ENCODE measurements at places on chromosomes 1 and 21.

DNA sequence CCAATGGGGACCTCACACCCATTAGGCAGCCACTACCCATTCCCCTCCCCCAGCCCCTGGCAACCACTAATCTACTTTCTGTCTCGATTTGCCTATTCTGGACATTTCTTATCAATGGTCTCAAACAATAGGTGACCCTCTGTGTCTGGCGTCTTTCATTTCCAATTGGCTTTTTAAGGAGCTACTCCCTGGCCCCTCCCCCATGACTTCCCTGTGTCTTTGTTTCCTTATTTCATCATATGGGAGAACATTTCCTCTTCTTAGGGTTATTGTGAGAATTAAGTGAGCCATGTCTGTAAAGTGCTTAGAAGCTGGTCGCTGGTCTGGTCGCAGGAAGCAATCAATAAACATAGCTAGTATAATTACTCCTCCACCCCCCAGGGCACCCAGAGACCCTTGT is 80.9 kb downstream of the SPSB1 start:
- no peak for DNase-seq

DNA sequence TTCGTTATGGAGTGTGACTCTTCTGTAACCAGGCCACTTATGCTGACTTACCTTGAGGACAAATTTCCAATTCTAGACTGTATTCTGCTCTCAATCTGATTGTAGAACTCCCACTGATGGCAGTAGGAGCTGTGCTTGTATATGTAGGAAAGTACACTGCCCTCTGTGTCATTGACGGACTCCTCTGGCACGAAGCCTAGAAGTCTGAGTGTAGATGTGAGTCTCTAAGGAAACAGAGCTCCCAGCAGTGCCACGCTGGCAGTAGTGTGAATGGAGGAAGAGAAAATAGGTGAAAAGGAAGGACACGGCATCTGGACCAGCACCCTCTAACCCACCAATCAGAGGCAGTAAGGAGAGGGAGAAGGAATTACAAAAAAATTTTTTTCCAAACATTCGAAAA is 130.4 kb upstream of the ADGRL2 start:
- no peak for DNase-seq

GRCh38 chr1:167532375-167532774 is 14.0 kb upstream of the CD247 start:
- DNase-seq, result no peak

DNA sequence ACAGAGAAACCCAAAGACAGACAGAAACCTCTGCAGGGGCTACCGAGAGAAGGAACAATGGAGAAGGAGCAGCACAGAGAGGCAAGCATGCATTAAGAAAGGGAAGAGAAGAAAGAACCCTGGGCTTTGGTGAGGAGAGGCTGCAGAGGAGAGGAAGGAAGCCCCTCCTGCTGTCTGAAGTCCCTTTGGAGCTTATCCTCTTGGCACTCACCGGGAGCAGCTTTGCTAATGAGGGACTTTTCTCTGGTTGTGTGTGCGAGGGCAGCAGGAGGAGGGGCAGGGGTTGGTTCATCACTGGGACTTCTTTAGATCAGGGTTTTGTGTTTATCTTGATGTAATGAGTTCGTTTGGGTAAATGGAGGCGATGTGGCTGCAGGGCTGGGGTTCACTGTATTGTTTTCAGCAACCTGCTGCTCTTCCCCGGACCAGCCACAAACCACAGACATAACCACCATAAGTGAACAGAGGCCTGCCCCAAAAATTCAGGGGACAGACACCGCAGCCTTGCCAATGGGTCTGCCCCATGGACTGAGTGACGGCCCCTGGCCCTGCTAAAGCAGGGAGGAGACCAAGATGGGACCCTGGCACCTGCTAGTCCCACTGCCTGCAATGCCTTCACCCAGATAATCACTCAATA is 100.6 kb downstream of the KCND3 start:
- no peak for DNase-seq

- DNase-seq, result no peak
Observed at GRCh38 chr1:27883536-27883935, 11.2 kb downstream of the THEMIS2 start.

DNA sequence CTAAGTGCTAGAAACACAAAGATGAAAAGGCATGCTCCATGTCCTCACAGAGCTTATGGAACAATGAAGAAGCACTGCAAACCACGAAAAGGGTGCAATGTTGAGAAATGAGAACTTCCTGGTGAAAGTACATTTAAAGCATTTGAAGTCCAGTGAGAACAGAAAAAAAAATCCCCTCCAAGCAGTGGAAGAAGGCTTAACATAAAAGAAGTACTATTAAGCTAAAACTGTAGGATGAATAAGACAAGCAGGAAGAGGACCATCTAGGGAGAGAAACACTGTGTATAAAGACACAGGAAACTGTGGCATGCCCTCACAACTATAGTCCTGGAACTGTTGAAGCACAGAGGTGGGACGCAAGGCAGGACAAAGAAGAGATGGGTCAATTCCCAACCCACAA is 10.0 kb downstream of the TP53BP2 start:
- DNase-seq, result no peak

GRCh38 chr21:31520561-31521098 is 138.9 kb upstream of the SOD1 start:
- no peak for DNase-seq

- no peak for DNase-seq
Observed at GRCh38 chr1:109897259-109897955, 13.2 kb upstream of the CSF1 start.

DNA sequence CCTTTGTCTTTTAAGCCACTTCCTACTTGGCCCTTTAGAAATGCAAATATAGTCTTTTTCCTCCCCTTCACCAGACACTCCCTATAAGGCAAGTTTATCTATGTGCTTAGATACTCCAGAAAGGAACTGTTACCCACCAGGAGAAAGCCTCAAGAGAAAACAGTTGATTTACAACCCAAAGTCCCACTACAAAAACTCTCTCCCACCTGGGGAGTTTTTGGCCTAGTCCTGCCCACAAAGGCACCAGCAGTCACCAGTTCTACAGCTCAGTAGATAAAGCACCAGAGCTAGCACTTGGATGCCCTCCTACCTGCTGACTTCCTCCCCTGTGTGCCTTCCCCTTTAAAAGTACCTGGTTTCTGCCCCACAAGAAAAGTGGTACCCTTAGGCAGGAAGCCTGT is 27.7 kb upstream of the HAO2 start:
- no peak for DNase-seq

DNA sequence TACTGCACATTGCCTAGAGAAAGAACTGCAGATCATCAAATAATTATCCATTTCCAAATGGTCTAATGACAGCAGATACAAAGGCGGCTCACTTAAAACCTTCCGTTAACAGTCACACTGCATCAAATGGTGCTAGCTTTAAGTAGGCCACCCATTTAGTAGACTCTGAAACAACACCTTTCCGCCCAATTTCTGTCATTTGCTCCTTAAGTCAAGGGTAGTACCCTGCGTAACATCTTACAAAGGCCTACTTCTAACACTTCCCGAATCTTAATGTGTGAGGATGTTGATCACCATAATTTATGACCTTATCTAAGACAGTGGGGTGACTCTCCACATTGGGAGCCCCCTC is 692 bp upstream of the RALGPS2 start:
- no peak for DNase-seq

DNA sequence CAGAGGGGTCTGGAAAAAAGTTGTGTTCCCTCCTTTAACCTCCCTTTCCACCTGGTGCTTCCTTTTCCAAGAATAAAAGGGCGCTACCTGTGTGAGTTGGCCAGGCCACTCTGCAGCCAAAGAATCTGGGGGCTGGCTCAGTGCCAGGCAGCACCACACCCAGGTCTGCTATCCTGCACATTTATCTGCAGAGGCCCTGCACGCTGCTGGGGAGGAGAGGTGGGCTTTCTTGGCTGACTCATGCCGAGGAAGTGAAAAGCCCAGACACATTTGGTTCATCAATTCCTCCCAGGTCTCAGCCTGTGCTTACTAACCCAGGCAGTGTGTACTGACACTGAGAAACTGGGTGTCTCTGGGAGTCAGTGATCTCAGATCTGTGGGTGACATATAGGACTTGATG is 79.8 kb upstream of the F3 start:
- DNase-seq, result no peak

GRCh38 chr1:225981714-225982113 is 17.4 kb downstream of the SDE2 start:
- no peak for DNase-seq

DNA sequence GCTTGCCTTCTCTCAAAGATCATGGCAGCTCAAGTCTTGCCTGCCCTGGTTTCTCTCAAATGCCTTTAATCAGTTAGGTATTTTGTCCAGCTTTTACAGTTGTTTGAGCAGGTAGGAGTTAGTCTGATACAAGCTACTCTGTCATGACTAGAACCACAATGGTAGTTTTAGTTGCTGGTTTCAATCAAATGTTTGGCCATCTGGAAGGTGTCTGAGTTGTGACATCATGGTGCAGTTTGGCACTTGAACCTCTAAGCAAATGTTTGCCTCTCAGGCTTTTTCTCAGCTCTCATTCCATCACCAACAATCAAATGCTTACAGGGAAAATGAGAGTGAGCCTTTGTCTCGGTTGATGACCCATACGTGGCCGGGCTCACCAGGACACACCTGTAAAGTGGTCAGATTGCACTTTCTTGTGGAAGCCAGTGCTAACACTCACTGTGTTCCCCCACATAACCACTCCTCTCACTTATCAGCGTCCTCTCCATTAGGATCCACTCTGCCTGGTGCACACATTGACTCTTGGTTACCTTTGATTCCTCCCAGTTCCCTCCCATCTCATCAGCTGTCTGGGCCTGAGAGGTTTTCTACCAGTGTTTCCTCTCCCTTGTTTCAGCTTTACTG is 67.5 kb downstream of the CCDC185 start:
- no peak for DNase-seq

- peak; percentile 34 for DNase-seq
Observed at GRCh38 chr1:1309251-1310108, 1.1 kb downstream of the PUSL1 start.

GRCh38 chr1:164770131-164770529 is 211.1 kb downstream of the PBX1 start:
- no peak for DNase-seq

GRCh38 chr1:193431265-193431977 is 245.0 kb upstream of the B3GALT2 start:
- DNase-seq, result no peak

GRCh38 chr1:161068306-161069234 is 1.1 kb downstream of the ARHGAP30 start:
- no peak for DNase-seq

- DNase-seq, result no peak
Observed at GRCh38 chr1:174289644-174290310, 130.5 kb downstream of the RABGAP1L start.

DNA sequence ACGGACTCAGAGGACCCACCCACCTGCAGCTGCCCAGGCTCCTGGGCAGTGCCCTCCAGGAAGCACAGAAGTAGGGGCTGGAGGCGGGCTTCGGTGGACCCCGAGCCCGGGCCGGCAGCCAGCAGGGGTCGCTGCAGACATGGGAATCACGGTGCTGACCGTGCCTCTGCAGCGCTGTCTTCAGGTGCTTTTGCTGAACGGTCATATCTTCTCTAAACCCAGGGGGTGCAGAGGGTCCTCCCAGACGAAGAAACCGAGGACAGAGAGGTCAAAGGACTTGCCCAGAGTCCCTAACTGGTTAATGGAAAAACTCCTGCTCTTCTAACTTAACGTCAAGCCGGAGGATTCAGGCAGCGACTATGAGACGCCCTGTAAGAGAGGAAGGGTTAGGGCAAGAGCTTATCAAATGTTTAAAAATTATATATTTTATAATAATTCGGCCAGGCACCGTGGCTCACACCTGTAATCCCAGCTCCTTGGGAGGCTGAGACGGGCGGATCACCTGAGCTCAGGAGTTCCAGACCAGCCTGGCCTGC is 21.5 kb upstream of the LEFTY2 start:
- DNase-seq, result peak; percentile 84

- DNase-seq, result no peak
Observed at GRCh38 chr21:31413698-31414097, 69.6 kb upstream of the TIAM1 start.

- no peak for DNase-seq
Observed at GRCh38 chr1:228315945-228316588, 90.6 kb downstream of the TRIM11 start.

- no peak for DNase-seq
Observed at GRCh38 chr1:189513091-189513490, 964.6 kb downstream of the BRINP3 start.

DNA sequence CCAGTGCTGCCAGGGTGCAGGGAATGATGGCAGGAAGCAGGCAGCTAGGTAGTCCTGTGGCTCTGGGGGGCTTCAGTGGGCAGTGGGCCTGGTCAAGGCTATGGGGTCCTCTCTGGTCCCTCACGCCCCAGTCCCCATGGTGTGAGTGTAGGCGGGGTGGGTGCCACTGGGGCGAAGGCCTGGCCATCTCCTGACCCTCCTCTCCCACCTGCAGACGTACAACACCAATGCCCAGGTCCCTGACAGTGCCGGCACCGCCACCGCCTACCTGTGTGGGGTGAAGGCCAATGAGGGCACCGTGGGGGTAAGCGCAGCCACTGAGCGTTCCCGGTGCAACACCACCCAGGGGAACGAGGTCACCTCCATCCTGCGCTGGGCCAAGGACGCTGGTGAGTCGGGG is 53.7 kb downstream of the ALPL start:
- DNase-seq, result no peak

- no peak for DNase-seq
Observed at GRCh38 chr1:19122668-19123067, 87.4 kb downstream of the UBR4 start.

DNA sequence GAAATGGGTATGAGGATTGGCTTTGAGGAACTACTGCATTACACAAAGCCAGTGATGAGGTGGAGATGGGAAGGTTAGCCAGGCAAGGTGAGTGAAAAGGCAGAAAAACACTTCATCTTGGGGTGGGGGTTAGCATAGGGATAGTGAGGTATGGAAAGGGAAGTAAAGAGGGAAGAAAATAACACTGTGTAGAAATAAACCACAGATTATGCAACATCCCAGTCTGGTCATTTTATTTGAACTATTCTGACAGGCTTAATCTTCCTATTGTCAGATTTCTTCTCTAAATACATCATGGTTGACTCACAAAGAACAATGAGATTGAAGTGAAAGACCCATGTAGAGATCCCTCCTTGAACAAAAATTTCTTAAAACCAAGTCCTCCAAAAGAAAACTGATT is 640.2 kb downstream of the PTPRC start:
- no peak for DNase-seq

- DNase-seq, result no peak
Observed at GRCh38 chr1:186738926-186739325, 58.7 kb upstream of the PTGS2 start.

GRCh38 chr1:236204039-236204438 is 61.7 kb downstream of the GPR137B start:
- no peak for DNase-seq

- no peak for DNase-seq
Observed at GRCh38 chr1:44568128-44568900, 106.0 kb downstream of the TMEM53 start.

Measured in nephron progenitor cell (in vitro differentiated cells).